ENCODE measurements at places on chromosomes 3 and 15.

DNA sequence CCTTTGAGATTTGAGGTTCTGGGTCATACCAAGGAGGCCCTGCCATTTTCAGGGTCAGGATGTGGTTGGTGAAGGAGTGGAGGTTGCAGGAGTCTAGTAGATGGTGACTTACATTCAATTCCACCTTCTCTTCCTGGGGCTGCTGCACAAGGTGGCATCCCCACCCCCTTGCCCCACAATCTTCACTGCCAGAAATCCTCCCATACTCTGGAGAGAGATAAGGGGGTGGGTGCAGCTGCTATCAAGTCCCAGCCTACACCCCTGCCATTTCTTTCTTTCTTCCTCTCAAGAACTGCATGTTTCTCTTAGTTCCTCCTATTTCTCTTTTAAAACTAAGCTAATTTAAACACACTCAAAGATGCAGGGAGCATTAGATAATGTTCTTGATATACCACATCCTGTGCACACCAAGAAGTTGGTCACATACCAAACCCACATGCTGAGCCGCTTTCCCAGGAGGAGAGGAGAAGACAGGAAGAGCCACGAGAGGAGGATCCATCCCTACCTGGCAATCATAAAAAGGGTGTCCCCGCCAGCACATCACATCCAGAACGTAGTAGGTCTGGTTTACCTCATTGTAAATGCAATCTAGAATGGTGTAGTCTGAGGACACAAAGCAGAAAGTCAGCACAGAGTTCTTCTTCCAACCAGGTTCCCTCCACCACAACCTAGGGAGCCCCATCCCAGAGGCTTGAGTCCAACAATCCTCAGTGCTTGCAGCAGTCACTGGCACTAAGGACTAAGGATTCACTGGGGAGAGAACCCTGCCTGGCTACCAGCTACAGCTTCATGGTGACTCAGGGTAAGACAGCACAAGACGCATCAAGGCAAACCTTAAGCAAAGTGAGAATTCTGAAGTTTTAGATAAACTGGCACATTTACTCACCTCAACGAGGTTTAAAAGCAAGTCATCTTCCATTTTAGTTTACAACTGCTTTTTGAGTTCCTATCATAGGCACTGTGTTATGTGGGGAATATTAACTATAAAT lies 18.5 kb downstream of the SNUPN start:
- DNase-seq, result no peak

GRCh38 chr15:79008659-79009058 lies 63.8 kb upstream of the CTSH start:
- no peak for DNase-seq

GRCh38 chr3:149933008-149933407 lies 37.7 kb downstream of the PFN2 start:
- DNase-seq, result no peak

GRCh38 chr15:68154923-68155559 lies 50.1 kb downstream of the CALML4 start:
- peak; percentile 32 for DNase-seq

DNA sequence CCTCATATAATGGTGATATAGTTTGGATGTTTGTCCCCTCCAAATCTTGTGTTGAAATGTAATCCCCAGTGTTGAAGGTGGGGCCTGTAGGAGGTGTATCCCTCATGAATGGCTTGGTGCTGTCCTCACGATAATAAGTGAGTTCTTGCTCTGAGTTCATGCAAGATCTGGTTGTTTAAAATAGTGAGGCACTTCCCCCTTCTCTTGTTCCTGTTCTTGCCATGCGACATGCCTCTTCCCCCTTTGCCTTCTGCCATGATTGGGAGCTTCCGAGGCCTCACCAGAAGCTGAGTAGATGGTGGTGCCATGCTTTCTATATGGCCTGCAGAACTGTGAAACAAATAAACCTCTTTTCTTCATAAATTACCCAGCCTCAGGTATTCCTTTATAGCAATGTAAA lies 39.2 kb downstream of the REC114 start:
- DNase-seq, result no peak

DNA sequence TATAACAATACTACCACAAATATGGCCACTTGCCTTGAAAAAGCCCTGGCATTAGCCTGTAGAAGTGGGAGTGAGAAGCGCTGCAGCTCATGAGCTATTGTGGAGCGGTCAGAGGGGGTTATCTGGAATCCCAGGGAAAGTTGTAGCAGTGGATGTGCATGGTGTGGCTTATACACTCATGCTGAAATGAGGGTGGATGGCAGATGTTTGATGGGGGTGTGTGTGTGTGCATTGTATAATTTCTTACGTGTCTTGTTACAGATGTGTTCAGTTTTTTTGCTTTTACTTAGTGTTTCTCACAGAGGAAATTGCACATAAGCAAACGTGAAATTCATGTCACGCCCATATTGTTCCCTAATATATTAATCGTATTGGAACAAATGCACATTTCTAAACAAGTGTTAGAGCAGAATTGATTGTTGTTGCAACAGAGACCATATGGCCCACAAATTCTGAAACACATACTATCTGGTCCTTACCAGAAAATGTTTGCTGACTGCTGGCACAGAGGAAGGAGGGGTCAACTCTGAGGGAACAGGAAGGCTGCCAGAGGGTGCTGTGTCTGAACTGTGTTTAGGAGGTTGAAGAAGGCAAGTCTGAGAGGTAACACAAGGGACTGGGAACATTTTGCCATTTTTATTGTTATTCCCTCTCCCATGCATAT lies 200.0 kb upstream of the CFAP20DC start:
- DNase-seq, result no peak

GRCh38 chr3:39147711-39148434 lies 5.5 kb downstream of the CSRNP1 start:
- no peak for DNase-seq

GRCh38 chr3:176571926-176572325 lies 625.4 kb downstream of the TBL1XR1 start:
- DNase-seq, result no peak

- DNase-seq, result no peak
These were observed 112.5 kb downstream of the ZIC1 start for GRCh38 chr3:147521646-147522045.

DNA sequence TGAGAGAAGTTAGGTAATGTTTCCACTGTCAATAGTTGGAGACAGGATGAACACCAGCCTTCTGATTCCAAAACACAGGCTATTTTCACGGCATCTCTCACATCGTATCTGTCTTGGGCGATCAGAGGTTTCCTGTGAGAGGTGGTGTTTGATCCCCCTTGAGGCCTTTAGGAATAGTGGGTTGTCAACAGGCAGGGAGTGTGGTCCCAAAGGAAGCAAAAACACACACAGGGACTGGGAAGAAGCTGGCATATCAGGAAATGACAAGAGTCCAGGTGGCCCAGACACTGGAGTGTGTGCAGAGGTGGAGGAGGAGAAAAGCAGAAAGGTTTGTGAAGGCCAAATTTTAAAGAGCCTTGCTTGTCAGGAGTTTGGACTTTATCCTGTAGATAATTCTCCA lies 6.6 kb upstream of the MAGEF1 start:
- DNase-seq, result no peak

DNA sequence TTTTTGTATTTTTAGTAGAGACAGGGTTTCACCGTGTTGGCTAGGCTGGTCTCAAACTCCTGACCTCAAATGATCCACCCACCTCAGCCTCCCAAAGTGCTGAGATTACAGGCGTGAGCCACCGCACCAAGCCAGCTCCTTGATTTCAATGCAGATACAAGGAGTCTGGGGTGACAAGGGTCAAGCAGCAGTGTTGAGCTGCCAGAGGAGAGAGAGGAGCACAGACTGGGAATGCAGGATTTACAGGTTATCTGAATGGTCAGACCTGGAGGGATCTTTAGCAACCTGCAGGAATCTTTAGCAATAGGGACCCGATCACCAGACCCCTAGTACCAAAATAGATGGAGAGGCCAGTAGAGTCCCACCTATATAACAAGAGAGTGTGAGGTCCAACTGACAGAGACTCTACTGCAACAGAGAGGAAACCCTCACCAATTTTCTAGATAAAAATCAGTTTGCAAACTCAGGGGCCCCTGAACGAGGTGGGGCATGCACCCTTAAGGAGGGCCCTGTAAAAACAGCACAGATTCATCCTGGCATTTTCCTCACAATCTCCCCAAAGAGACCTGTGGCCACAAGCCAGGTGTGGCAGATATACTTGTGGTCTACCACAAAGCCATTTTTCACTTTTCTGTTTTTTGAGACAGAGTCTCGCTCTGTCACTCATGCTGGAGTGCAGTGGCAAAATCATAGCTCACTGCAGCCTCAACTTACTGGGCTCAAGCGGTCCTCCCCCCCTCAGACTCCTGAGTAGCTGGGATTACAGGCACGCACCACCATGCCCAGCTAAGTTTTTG lies 10.7 kb upstream of the SHISA5 start:
- no peak for DNase-seq

GRCh38 chr3:119700269-119700919 lies 2.4 kb upstream of the CFAP91 start:
- DNase-seq, result no peak

GRCh38 chr3:135157045-135157740 lies 362.1 kb downstream of the EPHB1 start:
- DNase-seq, result no peak

- DNase-seq, result no peak
These were observed 137.1 kb upstream of the THBS1 start for GRCh38 chr15:39443659-39444219.

DNA sequence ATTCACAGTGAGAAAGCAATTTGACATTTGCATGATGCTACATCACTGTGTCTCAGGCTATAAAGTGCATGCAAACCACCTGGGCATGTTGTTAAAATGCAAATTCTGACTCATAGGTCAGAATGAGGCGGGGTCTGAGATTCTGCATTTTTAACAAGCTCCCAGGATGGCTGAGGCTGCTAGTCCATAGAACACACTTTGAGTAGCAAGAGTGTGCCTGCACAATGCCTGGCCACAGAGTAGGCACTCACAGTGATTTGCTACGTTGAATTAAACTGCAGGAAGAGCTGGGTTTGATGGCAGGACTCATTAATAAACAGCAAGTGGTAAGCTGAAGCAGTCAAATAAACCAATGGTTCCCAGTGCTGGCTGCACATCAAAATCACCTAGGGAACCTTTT lies 48.1 kb downstream of the NTRK3 start:
- no peak for DNase-seq

DNA sequence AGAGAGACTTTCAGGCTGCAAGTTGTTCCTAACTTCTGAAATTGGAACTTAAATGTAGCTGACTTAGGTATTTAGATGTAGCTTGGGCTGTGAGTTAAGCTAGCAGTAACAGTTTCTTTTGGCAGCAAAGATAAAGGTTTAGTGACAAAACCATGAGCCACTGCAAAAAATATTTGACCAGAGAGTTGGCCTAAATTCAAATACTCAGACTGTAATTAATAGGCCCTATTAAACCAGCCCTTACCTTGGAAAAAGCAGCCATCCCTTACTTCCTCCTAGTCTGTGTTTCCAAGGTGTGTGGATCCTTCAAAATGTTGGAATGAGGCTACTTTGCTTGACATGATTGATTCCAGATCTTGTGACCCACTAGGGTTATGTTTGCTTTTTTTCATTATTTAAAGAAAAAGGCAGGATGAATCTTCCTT lies 8.2 kb downstream of the TPM1 start:
- DNase-seq, result no peak

DNA sequence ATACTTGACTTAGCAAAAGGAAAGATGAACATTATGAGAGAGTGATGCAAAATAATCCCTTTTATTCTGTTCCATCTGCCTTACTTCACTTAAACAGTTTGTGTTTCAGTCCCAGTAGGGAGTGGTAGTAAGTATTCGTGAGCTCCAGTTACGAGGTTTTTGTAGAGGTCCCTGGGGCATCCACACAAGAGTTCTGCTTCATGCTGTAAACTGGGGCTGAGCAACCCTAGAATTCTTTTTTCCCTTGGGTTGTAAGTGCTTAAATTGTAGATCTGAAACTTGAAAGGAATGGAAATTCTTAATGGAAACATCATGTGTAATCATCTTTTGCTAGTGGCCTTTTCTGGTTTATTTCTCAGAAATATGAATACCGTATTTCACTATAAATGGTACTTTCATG lies 79.5 kb downstream of the SEMA6D start:
- DNase-seq, result no peak

DNA sequence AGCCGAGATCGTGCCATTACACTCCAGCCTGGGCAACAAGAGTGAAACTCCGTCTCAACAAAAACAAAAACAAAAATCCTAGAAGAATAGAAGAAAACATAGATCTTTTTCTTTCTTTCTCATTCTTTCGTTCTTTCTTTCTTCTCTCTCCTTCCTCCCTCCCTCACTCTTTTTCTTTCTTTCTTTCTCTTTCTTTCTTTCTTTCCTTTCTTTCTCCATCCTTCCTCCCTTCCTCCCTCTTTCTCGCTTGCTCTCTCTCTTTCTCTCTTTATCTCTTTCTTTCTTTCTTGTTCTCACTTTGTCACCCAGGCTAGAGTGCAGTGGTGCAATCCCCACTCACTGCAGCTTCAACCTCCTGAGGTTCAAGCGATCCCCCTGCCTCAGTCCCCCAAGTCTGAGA lies 33.8 kb upstream of the MUC4 start:
- DNase-seq, result no peak

DNA sequence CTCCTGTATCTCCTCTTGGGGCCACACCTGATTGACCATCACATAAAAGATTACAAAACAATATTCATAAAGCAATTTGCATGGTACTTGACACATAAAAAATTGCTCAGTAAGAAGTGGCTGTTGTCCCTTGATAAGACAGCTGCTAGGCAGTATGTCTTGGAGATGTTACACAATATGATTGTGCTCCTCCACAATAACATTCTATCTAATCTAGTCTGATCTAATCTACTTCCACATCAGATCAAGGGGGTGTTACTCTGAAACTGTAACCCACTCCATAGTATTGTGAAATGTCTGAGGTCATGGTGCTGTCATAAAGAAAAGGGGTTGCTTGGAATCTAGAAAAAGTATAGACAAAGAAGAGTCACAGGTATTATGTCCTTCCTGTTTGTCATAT lies 23.4 kb upstream of the AQP9 start:
- no peak for DNase-seq

DNA sequence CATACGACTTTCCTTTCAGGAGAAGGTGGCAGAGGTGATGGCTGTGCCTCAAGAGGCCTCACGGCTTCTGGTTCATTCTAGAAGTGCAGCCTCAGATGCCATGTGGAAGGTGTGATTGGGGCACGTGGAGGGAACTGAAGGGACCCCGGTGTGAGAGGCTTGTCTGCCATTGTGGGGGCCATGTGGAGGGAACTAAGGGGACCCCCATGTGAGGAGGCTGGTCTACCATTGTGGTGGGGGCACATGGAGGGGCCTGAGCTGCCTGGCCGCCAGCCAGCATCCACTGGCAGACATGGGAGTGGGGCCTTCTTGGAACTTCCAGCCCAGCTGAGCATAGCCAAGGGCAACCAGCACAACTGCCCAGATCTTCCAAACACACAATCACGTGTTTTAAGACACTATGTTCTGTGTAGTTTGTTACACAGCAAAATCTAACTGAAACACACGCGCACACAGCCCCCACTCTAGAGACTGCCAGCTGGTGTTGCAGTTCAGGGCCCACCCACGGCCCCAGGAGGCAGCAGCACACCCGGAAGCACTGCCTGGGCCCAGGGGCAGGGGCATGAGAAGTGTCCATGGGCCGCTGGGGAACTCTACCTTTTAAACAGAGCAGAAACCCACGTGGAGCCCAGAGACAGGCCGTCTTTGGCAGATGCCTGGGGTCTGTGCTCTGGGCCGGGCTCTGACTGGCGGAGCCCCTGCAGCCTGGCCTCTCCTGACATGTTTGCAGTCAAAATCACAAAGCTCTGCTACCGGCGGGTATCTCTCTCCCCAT lies 66.8 kb downstream of the IQSEC1 start:
- no peak for DNase-seq

GRCh38 chr3:133527081-133527715 lies 46.3 kb upstream of the CDV3 start:
- DNase-seq, result no peak

Measured in activated naive CD4-positive, alpha-beta T cell treated with anti-CD3 and anti-CD28 coated beads, Interleukin-2, amount 50 U/mL, for 16 hours (primary cell).